ENCODE measurements at places on chromosomes 16 and 17.

DNA sequence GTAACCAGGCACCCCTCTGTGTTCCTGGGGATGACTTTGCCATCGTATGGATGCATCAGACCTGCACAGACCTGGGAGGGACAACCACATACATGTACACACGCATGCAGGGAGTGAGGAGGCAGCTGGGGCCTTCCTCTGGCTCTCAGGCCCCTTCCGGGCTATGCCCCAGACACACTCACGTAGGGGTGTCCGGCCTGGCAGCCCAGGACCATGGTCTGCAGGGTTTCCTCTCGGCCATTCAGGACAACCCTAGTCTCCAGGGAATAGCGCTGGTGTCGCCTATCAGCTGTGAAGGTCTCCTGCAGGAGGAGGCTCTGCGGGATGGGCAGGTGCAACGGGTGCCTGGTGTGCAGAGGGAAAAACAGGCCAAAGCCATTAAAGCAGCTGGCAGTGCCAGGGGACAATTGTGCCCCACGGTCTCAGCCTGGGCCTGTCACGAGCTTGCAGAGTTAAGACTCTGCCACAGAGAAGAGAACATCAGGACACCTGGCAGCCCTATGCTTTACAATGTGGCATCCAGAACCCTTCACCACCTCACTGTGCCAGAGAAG lies 101.4 kb downstream of the RMI2 start:
- DNase-seq = no peak

- no peak for DNase-seq
Measured at GRCh38 chr16:53090591-53091411, 36.0 kb downstream of the CHD9 start.

DNA sequence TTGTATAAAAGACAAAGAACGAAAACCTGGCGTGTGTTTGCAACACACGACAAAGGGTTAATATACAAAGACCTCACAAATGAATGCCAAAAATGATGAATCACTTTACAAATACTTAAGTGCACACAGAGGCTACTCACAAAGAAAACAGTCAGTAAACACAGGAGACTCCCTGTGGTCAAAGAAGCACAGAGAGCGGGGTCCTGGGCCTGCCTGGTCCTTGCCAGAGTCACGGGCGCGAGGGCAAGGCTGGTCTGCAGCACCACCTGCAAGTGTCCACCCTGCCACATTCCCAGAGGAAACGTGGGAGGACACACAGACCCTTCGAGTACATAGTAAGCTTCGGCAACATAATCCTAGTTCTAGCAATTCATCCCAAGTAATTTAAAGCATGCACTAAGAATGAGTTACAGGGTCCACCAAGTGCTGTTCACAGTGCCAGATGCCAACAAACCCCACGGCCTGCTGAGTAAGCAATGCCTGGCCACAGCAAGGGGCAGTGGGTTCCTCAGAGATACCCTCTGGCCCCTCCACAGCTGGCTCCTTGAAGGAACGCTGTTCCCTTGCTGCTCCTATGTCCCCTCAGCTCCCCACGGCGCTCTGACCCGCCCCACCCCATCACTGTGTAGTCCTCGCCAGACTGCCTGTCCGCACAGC lies 24.6 kb upstream of the FAAP100 start:
- no peak for DNase-seq

- DNase-seq = no peak
Measured at GRCh38 chr17:81423698-81424071, 28.4 kb downstream of the BAHCC1 start.

DNA sequence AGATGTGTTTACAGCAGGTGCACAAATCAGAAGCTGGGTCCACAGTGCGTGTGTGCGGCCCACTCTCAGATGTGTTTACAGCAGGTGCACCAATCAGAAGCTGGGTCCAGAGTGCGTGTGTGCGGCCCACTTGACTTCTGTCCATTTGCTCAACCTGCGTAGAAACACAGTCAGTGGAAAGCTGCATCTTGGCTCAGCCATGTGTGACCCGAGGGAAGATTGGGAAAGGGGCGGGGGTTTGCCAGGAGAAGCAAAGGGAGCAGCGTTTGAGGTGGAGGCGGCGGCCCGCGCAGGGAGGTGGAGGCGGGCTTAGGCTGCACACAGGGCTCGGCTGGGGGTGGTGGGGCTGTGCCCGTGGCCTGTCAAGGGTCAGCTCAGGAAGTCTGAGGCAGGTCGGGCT lies 4.3 kb downstream of the CTU2 start:
- DNase-seq = no peak

- no peak for DNase-seq
Measured at GRCh38 chr17:4886830-4887229, 12.5 kb upstream of the C17orf107 start.

DNA sequence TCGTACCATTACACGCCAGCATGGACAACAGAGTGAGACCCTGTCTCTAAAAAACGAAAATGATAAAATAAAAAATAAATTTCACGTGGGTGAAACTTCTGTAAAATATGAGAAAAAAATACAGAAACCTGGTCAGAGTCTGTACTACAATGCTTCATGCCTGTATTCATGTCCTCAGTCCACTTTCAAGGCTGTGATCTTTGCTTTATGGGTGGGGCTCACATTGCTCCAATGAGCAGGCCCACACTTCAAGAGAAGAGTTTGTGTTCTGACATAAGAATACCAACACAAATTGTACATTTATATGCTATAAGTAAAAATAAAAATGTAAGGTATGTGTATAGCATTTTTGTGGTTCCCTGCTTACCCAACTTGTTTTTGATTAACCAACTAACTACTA lies 32.2 kb upstream of the ABCA3 start:
- DNase-seq = no peak

- DNase-seq = no peak
Measured at GRCh38 chr16:27632216-27632615, 82.3 kb downstream of the KATNIP start.

DNA sequence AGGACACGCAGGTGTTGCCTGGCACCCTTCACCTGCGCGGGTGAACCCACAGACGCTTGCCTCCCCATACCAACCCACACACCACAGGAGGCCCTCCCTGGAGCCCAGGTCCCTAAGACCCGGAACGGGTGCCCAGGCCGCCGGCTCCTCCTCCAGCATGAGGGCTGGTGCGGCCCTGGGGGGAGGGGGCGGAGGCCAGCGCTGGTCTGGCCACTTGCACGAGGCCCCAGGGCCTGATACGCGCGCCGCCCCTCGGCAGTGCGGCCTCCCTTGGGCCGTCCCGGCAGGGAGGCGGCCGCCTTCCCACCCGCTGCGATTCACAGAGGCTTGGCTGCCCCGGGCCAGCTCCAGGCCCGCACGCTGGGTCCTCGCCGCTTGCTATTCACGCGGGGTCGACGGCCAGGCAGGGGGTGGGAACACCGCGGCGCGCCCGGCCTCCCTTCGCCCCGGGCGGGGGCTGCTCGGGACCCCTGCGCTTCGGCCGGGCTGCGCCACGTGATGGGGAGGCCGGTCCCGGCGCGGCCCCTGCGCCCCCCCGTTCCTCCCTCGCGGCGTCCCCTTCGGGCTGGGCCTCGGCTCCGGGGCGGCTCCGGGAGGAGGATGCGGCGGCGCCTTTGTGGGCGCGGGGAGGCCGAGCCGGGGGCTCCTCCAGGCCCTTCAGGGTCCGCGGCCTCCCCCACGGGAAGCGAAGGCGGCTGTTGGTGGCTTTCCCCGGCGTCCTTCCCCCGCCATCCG lies 685 bp downstream of the FASN start:
- DNase-seq = no peak

Data from SIG-M5 (cell line).